Esophagus mucosa (tissue), 1 donor: ENCODE measurements at places on chromosomes 1 and 21. TPM values are rescaled to one million over a fixed set of nuclear protein-coding genes. Genes with fewer than 3 reads are reported as not detected.

Gene GIPC2
- 1.8 TPM for total RNA-seq

Gene SYCP1
- total RNA-seq: not detected

Gene CPLANE2
- 11.4 TPM for total RNA-seq

Gene TSACC
- total RNA-seq: 0.80 TPM

Gene CD1B
- not detected for total RNA-seq

Gene TBX19
- 0.60 TPM for total RNA-seq

Gene GJA9
- 0.44 TPM for total RNA-seq

Gene SKI
- 21.6 TPM for total RNA-seq

Gene MROH9
- not detected for total RNA-seq

Gene ELF3
- 391 TPM for total RNA-seq

Gene PAPPA2
- total RNA-seq: 0.12 TPM

Gene SIM2
- total RNA-seq: 18.3 TPM
